ENCODE measurements at places on chromosomes 7 and 10.

GRCh38 chr10:121553511-121554264 is 44.6 kb downstream of the FGFR2 start:
- no peak for DNase-seq

GRCh38 chr7:95766657-95767056 is 5.7 kb upstream of the DYNC1I1 start:
- DNase-seq: no peak

DNA sequence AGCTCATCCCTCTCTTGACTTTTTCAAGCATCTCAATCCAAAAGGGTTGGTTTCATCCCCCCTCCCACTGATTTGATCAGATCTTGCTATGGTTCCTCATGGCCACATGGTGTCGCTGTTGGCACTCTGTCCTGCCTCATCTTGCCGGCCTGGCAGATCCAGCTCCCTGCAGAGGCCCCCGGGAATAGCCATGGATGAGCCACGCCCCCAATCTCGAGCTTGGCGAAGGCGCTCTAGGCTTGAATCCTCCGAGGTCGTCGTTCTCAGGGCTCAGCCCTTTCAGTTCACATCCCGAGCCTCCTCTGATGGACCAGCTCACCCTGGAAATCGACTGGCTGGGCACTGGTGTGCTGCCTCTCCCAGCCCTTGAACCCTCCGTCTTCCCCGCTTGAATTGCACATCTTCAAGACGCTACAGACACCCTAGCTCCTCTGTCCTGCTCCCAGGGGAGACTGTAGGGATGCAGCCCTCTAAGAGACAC is 628.7 kb downstream of the TYW1 start:
- peak; percentile 41 for DNase-seq

DNA sequence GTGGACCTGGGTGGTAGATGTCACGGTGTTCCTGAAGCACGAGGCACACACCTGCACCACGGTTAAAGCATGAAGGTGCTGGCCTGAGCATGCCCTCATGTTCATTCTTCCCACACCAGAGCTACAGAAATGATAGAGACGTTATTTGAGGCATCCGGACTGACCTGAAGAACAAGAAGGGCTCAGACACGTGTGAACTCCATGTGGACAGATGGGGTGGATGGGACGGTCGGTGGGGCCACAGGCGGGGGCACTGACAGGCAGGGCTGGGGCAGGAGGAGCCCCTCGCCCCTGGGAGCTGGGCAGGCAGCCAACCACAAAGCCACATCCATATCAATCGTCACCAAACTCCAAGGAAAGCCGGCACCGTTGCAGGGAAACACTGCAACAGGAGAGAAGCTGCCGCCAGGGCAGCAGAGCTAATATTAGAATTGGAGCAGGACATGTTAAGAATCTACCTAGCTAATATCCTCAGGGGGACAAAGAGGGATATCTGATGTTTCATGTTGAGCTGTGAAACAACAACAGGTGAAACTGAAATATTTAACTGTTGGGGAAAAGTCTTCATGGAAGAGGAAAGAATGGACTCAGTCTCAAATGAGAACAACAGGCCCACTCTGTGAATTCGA is 37.8 kb upstream of the DIP2C start:
- no peak for DNase-seq

- DNase-seq: peak; percentile 9
Measured at GRCh38 chr7:522071-522950, 2.7 kb upstream of the PDGFA start.

GRCh38 chr7:34837801-34838201 is 179.8 kb downstream of the NPSR1 start:
- DNase-seq: no peak

GRCh38 chr10:58264780-58265179 is 2.9 kb downstream of the IPMK start:
- DNase-seq: no peak

GRCh38 chr10:20185116-20185515 is 368.9 kb downstream of the PLXDC2 start:
- no peak for DNase-seq

DNA sequence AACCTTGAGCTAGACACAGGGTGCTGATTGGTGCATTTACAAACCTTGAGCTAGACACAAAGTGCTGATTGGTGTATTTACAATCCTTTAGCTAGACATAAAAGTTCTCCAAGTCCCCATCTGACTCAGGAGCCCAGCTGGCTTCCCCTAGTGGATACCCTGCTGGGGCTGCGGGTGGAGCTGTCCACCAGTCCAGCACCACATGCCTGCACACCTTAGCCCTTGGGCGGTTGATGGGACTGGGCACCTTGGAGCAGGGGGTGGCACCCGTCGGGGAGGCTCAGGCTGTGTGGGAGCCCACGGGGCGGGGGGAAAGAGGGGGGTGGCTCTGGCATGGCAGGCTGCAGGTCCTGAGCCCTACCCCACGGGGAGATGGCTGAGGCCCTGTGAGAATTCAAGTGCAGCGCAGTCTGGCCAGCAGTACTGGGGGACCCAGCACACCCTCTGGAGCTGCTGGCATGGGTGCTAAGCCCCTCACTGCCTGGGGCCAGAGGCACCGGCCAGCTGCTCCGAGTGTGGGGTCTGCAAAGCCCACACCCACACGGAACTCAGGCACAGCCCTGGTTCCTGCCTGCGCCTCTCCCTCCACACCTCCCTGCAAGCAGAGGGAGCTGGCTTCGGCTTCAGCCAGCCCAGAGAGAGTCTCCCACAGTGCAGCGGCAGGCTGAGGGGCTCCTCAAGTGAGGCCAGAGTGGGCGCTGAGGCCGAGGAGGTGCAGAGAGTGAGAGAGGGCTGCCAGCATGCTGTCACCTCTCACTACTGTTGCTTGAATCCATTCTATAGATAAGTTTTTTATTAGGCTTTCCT is 369.8 kb upstream of the SMIM30 start:
- DNase-seq: no peak

DNA sequence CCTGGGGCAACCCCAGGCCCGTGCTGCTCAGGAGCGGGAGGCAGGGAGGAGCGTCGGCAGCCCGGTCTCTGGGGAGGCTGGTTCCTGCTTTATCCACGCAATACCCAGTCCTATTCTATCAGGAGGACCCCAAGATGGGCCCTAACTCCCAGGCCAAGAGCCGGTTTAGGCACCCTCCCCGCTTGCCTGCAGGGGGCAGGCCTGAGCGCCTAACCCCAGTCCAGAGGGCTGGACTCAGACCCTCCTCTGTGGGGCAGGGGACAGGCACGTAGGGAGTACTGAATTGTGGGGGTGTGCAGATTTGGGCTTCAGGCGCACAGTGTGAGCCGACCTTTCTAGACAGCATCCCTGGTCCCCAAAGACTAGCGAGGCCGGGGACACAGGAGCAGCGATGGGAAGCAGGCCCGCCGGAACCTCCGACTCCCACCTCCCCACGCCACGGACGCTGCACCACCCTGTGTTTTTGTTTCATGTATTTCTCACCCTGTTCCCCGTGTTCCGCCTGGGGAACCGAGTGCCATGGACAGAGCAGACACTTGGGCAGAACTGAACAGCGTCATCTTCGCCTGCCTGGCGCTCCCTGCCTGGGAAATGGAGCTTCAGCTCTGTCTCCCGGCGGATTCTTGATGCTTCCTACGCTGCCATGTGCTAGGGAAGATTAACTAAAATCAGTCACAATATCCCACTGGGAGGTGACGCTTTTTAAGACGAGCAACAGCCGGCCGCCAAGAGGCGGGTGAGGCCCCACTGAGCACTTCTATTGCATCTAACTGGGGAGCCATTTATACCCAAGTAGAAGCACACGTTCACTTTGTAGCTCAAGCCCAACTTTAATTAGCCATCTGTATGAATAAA is 5.3 kb downstream of the NUDT1 start:
- DNase-seq: no peak

DNA sequence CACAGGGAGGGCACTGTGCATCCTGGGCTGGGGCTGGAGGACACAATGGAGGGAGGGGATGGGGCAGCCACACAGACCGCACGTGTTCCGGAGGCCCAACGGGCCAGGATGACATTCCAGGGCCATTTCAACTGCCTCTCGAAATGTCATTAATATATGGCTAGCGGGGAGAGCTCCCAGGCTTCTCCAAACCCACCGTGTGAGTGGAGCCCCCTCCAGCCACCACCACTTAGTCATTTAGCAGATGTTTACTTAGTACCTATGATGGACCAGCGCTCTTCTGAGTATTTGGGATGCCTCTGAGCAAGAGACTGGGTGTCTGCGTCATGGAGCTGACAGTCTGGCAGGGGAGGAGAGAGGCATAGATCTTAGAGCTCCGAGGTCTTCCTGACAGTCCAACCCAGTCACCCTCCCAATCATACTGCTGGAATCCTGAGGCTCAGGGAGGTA is 107.3 kb downstream of the ZMIZ1 start:
- DNase-seq: no peak

DNA sequence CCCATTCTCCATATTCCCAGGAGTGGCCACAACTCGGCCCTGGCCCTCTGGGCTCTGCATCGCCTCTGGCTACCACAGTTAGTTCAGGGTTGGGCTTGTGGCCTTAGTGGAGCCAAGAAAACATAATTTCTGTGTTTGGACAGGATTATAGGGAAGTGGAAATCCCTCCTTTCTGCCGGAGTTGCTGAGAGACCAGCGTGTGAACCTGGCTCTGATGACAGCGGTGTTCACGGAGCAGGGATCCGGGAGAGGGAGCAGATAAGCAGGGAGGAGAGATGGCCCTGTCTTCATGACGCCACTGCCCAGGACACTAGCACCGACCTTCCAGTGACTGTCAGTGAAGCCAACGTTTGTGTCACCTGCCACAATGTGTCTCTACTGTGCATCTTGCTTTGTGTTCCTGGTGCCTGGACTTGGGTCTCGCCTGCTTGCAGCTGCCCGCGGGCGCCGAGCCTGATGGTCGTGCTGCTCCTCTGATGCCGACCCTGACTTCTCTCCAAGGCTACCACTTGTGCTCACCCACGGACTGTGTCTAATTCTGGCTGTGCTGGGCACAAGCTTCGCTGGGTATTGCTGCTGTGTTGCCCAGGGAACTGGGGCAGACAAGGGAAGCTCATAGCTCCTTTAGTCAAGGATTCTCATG is 67.0 kb upstream of the VIPR2 start:
- DNase-seq: peak; percentile 40

DNA sequence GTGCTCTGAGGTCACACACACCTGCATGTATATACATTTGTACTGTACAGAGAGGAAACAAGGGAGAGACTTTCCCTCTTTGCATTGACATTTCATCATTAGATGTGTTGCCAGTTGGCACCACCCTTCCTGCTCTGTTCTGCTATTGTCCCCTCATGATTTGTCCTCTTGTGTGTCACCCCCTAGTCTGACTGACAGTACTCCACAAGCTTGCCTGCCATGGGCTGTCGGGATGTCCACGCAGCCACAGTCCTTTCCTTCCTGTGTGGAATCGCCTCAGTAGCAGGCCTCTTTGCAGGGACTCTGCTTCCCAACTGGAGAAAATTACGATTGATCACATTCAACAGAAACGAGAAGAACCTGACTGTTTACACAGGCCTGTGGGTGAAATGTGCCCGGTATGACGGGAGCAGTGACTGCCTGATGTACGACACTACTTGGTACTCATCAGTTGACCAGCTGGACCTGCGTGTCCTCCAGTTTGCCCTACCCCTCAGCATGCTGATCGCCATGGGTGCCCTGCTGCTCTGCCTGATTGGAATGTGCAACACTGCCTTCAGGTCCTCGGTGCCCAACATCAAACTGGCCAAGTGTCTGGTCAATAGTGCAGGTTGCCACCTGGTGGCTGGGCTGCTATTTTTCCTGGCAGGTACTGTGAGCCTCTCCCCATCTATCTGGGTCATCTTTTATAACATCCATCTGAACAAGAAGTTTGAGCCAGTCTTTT is 9.4 kb downstream of the CLDN12 start:
- no peak for DNase-seq

DNA sequence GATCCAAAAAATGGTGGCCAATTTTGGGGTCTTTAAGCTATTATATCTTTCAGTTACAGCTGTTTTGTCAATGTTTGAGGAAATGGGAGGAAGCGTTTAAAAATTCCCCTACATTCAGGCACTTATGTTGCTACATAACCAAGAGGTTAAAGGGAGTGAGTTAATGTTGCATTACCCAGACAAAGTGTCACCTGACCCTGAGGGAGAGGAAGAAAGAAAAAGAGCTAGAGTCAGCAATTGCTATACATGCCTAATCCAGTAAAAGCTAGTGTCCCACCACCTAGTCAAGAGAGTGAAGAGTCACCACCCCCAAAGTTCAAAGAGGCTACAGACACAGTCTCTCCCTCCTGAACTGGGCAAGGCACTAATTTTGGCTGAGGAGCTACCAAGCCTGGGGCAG is 69.5 kb upstream of the ZNF92 start:
- no peak for DNase-seq

DNA sequence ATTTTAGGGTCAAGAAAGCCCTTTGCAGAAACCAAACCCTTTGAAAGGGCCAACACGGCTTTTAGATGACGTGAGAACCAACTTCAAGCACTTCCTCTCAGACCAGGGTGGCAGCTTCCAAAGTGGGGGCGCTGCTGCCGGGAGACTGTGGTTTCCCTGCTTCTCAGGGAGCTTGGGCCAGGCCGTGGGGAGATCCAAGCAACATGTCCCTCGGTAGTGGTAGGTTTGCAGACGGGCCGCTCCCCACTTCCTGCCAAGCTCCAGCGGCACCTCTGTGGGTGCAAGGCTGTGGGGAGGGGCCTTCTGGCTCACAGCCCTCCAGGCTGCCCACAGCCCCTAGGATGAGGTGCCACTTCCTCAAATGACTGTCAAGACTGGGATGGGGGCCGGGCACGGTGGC is 132.4 kb downstream of the FAM53B start:
- DNase-seq: no peak

GRCh38 chr7:140542228-140542603 is 62.9 kb upstream of the MKRN1 start:
- DNase-seq: no peak

- no peak for DNase-seq
Measured at GRCh38 chr10:60508831-60509230, 119.2 kb upstream of the ANK3 start.

DNA sequence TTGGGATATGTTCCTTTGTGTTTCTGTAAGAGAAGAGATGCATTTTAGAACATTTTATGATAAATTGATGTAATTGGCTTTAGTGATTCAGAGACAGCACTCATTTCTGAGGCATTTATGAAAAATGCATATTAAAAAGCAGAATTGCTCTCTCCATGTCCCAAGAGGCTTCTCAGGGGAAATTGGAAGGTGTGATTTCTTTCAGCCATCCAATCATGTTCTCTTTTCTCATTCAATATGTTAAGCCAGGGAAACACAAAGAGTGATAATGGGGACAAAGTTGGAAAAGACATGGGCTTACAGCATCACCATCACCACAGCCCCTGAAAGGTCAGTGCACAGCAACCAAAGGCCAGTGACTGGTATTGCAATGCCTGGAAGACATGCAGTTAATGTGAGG is 129.9 kb upstream of the COL1A2 start:
- DNase-seq: no peak

GRCh38 chr10:112689327-112690072 is 242.5 kb downstream of the VTI1A start:
- DNase-seq: no peak

- DNase-seq: no peak
Measured at GRCh38 chr7:36171503-36171902, 18.4 kb downstream of the EEPD1 start.

GRCh38 chr10:44016589-44017482 is 368.1 kb downstream of the CXCL12 start:
- no peak for DNase-seq
